ENCODE measurements at places on chromosomes 16 and 17.

DNA sequence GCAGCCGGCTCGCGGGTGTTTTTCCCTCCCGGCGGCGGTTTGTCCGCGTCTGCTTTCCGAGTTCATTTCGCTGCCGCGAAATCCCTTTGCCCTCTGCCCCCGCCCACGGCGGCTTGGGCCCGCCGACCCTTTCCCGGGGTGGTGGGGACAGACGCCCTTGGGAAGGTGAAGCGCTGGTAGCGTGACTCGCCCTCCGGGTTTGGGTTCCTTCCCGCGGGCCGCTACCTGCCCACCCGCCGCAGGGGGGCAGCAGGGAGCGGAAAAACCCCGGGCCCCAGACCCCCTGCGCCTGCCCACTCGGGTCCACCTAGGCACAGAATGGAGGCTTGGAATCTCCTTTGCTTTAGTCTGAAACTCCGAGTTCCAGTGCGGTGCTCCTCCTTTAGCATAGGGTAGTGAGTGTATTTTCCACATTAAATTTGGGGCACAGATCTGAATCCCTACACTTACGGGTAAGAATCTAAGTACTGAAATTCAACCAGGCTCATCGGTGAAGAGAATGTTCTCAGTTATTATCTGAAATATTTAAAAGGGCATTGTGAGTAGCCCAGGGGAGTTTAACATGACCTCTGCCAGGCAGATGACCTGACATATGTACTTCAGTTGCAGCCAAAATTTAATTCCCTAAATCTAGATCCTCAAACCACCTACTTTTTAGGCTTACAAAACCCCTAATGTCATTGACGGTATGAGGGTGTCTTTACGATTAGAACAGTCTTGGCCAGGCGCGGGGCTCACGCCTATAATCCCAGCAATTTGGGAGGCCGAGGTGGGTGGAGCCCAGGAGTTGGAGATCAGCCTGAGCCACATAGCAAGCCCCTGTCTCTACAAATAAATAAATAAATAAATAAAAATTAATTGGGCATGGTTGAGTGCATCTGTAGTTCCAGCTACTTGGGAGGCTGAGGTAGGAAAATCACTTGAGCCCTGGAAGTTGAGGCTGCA, 1.0 kb downstream of the NME2 start:
- peak; percentile 36 for DNase-seq

DNA sequence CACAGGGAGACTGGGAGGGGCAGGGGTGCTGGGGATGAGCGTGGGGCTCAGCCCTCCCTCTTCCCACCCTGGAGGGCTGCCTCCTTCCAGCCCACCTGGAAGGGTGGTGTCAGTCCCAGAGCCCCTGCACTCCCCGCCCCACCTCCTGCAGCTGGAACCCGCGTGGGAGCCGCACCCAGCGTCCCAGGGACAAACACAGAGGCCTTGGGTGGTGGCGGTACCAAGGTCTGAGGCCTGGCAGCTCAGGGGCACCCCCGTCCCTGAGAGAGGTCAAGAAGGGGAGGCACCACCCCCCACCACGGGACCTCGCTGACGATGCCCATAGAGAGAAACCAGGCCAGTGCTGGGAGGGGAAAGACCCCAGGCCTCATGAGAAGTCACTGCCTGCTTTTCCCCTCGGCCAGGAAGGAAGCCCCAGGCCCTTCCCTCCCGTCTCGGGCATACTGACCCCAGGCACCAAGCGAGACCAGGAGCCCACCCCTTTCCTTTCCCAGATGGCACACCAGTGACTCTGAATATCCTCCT, 4.1 kb downstream of the HS3ST6 start:
- DNase-seq = no peak

DNA sequence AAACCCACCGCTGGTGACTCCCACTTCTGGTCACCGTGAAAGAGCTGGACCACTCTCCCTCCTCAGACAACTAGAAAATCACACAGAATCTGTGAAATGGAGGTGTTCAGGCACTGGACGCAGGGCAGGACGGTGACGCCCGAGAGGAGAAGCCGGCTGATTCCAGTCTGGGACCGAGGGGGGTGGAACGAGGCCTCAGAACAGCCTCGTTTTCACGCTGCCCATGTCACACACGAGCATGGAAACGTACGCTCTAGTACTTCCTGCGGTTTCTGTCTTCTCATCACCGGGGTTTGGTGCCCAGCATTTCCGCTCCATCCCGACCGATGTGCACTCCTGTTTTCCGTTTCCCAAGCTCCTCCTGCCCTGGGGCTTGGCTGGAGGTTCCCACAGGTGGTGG, 101.8 kb upstream of the METRNL start:
- DNase-seq = no peak

GRCh38 chr17:41539071-41539492, 11.0 kb upstream of the KRT19 start:
- no peak for DNase-seq

DNA sequence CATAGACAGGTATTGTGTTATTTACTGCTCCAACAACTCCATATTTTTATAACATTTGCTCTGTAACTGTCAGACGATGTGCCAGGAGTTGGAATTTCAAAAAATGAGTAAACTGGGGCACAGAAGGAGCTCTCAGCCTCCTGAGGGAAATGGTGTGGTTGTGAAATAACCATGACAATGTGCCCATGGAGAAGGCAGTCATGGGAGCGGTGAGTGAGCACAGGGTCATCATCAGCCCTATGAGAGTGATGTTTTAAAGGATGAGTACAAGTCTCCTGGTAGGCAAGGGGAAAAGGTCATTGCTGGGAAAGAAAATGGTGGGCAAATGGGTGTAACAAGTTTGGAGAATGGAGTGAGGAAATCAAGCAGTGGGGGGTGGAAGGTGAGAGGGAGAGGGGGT, 115.0 kb upstream of the SEC14L1 start:
- DNase-seq = no peak

- DNase-seq = no peak
These were observed 8.3 kb upstream of the RASD1 start for GRCh38 chr17:17504341-17505140.

- no peak for DNase-seq
These were observed 12.0 kb downstream of the CA4 start for GRCh38 chr17:60161598-60162330.

DNA sequence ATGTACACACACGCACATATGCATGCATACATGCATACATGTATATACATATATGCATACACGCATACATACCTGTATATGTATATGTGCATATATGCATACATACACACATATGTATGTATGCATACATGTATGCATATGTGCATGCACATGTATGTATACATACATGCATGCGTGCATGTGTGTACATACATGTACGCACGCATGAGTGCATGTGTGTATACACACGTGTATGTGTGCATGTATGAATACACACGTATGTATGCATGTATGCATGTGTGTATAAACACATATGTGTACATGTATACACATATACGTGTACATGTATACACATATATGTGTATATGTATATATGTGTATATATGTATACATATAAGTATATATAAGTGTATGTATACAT, 28.5 kb upstream of the DLX3 start:
- DNase-seq = no peak

GRCh38 chr17:50268026-50268425, 6.2 kb upstream of the TMEM92 start:
- no peak for DNase-seq

All from renal pelvis (tissue), 12 donors.